Keratinocyte (primary cell): ENCODE measurements at places on chromosomes 11 and 22. TPM values are rescaled to one million over a fixed set of nuclear protein-coding genes. Genes with fewer than 3 reads are reported as not detected.

DNA sequence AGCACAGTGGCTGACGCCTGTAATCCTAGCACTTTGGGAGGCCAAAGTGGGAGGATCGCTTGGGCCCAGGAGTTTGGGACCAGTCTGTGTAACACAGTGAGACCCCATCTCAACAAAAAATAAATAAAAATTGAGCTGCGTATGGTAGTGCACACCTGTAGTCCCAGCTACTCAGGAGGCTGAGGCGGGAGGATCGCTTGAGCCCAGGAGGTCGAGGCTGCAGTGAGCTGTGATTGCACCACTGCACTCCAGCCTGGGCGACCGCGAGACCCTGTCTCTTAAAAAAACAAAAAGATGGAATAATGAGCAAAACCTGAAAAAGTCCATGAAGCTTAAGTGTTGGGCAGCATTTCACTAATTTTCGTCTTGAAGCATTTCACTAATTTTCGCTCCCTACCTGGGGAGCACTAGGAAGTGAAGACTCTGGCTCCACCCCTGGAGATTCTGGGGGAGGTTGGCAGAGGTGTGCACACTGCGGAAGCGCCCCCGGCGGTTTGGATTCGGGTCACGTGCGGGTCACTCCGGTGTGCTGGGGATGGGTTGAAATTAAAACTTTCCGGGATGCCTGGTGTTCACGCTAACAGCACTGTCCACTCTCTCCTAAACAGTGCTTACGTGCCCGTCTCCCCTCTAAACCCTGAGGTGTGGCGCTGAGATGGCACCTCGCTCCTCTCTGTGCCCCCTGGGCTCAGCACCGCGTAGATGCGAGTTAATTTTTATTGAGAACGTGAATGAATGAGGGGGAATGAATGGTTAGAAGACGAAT is 906 bp upstream of the NAA40 start:
- no peaks in the 10 kb centered on the region for H3K36me3 ChIP-seq
- H3K27me3 ChIP-seq = no peaks in the 10 kb centered on the region
- H3K27ac ChIP-seq = peak overlapping the region; percentile 77
- no peak for DNase-seq

GRCh38 chr11:10309163-10310093 is 4.6 kb downstream of the ADM start:
- peaks cover 26% of the 10 kb centered on the region for H3K4me1 ChIP-seq
- H3K27me3 ChIP-seq = no peaks in the 10 kb centered on the region
- H3K27ac ChIP-seq = peak overlapping the region; percentile 63

DNA sequence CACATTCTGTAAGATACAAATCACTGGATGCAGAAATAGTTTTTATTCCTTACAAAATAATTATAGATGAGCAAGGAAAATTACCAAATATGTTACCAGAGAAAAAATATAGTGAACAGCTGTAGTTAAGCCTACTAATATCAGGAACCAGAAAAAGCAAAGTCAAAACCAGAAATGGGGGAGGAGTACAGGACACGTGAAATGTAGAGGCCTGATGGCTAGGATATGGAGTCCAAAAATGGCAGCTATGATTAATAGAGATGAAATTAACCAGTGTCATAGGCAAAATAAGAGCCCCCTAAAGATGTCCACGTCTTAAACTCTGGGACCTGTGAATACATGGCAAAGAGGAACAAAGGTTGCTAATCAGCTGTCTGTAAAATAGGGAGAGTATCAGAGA is 34.1 kb downstream of the MRE11 start:
- no peak for DNase-seq
- H3K4me3 ChIP-seq = no peak overlapping the region
- H3K27ac ChIP-seq = no peak overlapping the region
- H3K4me1 ChIP-seq = peaks cover 9% of the 10 kb centered on the region
- no peaks in the 10 kb centered on the region for H3K27me3 ChIP-seq

DNA sequence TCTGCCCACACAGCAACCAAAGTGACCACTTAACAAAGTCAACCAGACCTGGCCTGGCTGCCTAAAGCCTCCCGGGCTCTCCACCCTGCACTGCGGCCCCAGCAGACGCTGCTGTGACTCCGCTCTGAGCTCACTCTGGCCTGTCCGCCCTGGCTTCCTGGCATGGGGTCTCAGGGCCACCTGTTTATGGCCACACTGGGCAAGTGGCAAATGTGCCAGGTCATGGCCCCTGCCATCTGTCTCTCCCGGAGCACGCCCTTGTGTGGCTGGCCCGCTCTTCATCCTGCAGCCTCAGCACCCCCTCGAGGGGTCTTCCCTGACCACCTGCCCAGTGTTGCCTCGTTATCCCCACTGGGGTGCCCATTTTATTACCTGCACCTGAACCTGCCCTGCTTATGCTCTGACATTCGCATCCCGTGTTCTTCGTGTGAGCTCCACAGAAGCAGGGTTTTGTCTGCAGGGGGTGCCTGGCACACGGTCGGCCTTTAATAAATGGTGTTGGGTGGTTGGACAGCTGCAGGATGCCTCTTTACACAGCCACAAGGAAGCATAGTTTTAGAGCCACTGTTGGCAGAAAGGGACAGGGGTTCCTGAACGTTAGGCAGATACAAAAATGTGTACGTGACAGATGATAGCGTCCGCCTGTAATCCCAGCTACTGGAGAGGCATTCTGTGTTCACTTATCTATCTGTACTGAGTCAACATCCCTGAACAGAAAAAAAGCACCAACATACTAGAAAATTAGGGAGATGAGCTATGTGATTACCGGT is 785.6 kb downstream of the TBC1D22A start:
- H3K4me3 ChIP-seq = no peak overlapping the region
- no peaks in the 10 kb centered on the region for H3K4me1 ChIP-seq
- no peak for DNase-seq
- H3K27me3 ChIP-seq = no peaks in the 10 kb centered on the region

Gene SCGB2A2
- polyA plus RNA-seq = not detected in 3 replicates

- no peaks in the 10 kb centered on the region for H3K4me1 ChIP-seq
- H3K36me3 ChIP-seq = no peaks in the 10 kb centered on the region
- no peak overlapping the region for H3K4me3 ChIP-seq
- H3K27me3 ChIP-seq = no peaks in the 10 kb centered on the region
These were observed 313.0 kb downstream of the BRD1 start for GRCh38 chr22:49514641-49515040.

GRCh38 chr11:69645801-69646492 is 5.0 kb downstream of the CCND1 start:
- peaks cover 9% of the 10 kb centered on the region for H3K4me1 ChIP-seq
- H3K4me3 ChIP-seq = no peak overlapping the region
- no peaks in the 10 kb centered on the region for H3K27me3 ChIP-seq

Gene EIF3D
- polyA plus RNA-seq = 407 to 443 TPM (median 408 TPM) in 3 replicates

DNA sequence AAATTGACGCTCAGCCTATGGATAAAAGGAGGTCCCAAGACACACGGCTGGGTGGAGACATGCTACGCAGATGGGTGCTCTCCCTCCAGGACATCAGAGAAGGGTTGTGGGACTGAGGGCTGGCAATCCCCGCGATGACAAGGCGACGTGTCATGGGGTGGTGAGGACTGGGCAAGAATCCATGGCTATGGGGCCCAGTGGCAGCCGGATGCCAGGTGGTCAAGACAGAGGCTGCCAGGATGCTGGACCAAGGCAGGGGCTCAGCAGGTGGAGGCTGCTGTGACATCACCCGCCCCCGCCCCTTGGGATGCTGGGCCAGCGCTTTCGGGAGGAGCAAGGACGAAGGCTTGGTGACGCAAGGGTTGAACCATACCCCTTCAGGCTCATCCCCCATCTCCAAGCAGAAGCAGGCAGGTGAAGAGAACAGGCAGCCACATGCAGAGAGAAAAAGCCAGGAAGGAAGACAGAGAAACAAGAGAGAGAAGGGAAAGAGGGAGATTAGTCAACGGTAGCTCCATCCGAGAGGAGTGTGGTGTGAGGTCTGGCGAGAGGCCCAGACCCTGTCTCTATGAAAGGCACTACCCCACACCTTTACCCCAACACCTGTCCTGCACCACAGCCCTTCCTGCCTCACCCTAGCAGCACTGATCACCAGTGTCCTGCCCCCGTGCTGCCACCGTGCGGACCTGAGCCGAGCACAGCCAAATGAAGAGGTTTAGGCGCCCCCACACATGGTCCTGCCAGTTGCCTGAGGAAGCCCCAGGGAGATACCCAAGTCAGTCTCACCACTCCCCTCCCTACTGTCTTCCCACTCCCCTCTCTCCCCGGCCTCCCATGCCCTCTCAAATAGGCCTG is 24.1 kb upstream of the RASL10A start:
- DNase-seq = peak; percentile 76
- no peaks in the 10 kb centered on the region for H3K27me3 ChIP-seq
- H3K27ac ChIP-seq = peak overlapping the region; percentile 29
- H3K36me3 ChIP-seq = peaks cover 29% of the 10 kb centered on the region

GRCh38 chr11:15551901-15552851 is 437.5 kb downstream of the INSC start:
- H3K4me1 ChIP-seq = no peaks in the 10 kb centered on the region
- H3K4me3 ChIP-seq = no peak overlapping the region
- H3K27me3 ChIP-seq = no peaks in the 10 kb centered on the region
- DNase-seq = no peak
- no peak overlapping the region for H3K27ac ChIP-seq

DNA sequence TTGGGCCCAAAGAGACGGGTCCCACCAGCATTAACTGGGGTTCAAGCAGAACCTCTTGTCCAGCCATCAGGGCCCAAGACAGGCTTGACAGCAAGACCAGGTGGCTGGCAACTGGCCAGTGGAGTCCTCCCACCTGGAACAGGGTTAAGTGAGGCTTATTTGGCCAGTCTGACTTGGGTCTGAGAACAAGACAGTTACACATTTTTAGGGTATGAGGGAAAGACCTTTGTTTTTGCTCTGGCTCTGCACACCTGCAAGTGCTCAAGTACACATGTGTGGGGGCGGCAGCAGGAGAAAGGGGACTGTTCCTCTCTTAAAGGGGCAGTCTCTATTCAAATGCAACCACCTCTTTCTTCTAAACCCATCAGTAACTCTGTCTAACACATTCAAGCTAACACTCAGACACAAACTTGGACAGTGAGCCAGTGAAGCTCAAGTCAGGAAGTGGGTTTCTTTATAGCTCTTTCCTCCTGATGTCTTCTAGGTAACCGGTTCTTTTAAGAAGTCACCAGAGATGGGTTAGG is 116.2 kb downstream of the ETS1 start:
- H3K4me3 ChIP-seq = no peak overlapping the region
- H3K27ac ChIP-seq = no peak overlapping the region
- H3K36me3 ChIP-seq = peaks cover 17% of the 10 kb centered on the region

DNA sequence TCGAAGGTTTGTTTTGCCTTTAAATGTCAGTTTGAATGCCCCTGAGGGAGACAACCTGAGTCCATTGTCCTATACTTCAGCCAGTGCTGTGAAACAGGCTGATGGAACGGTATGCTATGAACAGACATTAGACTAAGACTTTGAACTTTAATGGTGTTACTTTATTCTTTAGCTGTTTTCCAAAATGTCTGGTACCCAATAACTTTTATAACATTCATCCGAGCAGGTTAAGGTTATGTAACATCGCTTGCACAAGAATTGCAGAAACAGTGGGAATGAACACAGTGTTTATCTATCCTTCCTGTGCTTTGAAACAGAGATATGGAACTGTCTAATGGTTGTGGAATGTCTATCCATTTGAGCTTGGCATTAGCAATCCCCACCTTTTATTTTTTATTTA is 12.5 kb upstream of the PTS start:
- H3K36me3 ChIP-seq = no peaks in the 10 kb centered on the region
- no peak for DNase-seq
- H3K4me1 ChIP-seq = peaks cover 20% of the 10 kb centered on the region

- H3K36me3 ChIP-seq = peaks cover 8% of the 10 kb centered on the region
- H3K4me1 ChIP-seq = no peaks in the 10 kb centered on the region
- DNase-seq = no peak
- H3K27ac ChIP-seq = no peak overlapping the region
- no peaks in the 10 kb centered on the region for H3K27me3 ChIP-seq
- H3K4me3 ChIP-seq = no peak overlapping the region
These were observed 61.3 kb upstream of the PPP6R3 start for GRCh38 chr11:68398995-68399851.
